ENCODE measurements at places on chromosomes 2 and 18. TPM values are rescaled to one million over a fixed set of nuclear protein-coding genes. Genes with fewer than 3 reads are reported as not detected.

The TWIST2 gene
- total RNA-seq, result 102 TPM

The ECEL1 gene
- total RNA-seq, result not detected

The CCDC141 gene
- total RNA-seq, result not detected

The STEAP3 gene
- 23.6 TPM for total RNA-seq

The DUSP19 gene
- total RNA-seq, result 3.7 TPM

The MLPH gene
- 110 TPM for total RNA-seq

The ACVR1C gene
- 0.33 TPM for total RNA-seq

The ALLC gene
- not detected for total RNA-seq

The ANKRD39 gene
- total RNA-seq, result 11.7 TPM

The NFATC1 gene
- total RNA-seq, result 2.1 TPM

The XIRP2 gene
- total RNA-seq, result 1.2 TPM

The IL1RL1 gene
- 0.77 TPM for total RNA-seq

The UGT1A8 gene
- 0.12 TPM for total RNA-seq

The TLX2 gene
- not detected for total RNA-seq

The SPDYA gene
- 1.6 TPM for total RNA-seq

The GALNT5 gene
- total RNA-seq, result 7.2 TPM

The AQP12A gene
- total RNA-seq, result not detected

The HOXD9 gene
- total RNA-seq, result 0.75 TPM

The SERPINB7 gene
- 136 TPM for total RNA-seq

The GAL3ST2 gene
- 0.44 TPM for total RNA-seq

The ABCG8 gene
- not detected for total RNA-seq

The LYPD6 gene
- total RNA-seq, result 4.4 TPM

The DCDC2C gene
- total RNA-seq, result not detected

The ANAPC1 gene
- 78.1 TPM for total RNA-seq

The DQX1 gene
- total RNA-seq, result 0.11 TPM

The UGT1A3 gene
- total RNA-seq, result not detected

The SH3BP4 gene
- 43.1 TPM for total RNA-seq

The SPEG gene
- total RNA-seq, result 60.6 TPM

The POTEC gene
- not detected for total RNA-seq

The CRACDL gene
- total RNA-seq, result not detected

The CPO gene
- 0.12 TPM for total RNA-seq

The SP5 gene
- not detected for total RNA-seq

All from uterine smooth muscle cell (primary cell).